Stimulated activated CD4-positive, alpha-beta T cell treated with anti-CD3 and anti-CD28 coated beads, Interleukin-1b, Interleukin-23, amount 100 ng/mL, for 24 hours (primary cell): ENCODE measurements at places on chromosomes 3 and 15.

- DNase-seq = no peak
Measured at GRCh38 chr15:66698318-66698961, 3.6 kb upstream of the SMAD6 start.

DNA sequence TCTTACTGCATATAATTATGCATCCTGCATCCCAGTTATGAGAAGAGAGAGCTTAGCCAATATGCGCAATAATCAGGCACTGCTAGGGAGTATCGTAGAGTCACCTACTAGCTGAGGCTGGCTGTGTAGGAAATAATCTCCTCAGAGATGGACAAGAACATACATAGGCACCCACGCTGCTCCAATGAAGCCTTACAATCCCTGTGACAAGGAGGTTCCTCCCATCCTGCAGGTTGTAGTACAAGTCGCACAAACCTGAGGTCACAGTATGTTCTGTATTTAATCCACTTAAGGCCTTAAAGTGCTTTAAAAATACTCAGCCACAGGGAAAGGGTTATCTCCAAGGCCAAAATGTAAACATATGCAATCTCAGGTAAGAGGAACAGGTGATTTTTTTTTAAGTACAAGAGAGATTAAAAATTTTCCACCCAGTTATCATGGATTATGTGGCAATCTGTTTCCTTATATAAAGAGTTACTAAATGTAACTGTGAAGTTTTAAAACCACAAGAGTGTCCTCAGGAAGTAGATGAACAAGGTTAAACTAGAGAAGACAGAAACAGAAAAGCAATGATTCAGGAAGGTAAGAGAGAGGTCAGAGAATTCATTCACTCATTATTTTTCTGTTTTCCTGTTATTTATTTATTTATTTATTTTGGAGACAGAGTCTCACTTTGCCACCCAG is 7.5 kb upstream of the COLQ start:
- no peak for DNase-seq

- DNase-seq = no peak
Measured at GRCh38 chr3:47306022-47306421, 23.3 kb downstream of the KLHL18 start.

GRCh38 chr3:2391896-2392295 is 293.2 kb downstream of the CNTN4 start:
- DNase-seq = no peak

DNA sequence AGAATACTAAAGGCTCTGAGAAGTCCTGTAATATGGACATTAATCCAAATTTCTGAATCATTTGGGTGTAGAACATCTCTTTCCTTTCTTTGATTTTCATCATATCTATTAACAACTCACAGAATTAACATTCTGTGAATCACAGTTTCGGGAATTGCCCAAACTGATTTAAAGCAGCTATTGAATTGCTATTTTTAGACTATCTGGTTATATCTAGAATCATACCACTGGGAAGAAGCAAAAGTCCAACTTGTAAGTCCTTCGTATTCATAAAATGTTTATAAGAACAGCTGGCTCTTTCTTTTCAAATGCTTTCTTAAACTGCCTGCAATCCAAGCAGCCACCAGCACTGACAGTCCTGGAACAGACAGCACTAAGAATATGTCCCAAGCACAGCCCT is 733.0 kb downstream of the NTRK3 start:
- DNase-seq = no peak

GRCh38 chr3:169954142-169954756 is 12.4 kb upstream of the SEC62 start:
- DNase-seq = no peak

- no peak for DNase-seq
Measured at GRCh38 chr3:72977060-72977808, 19.4 kb upstream of the PPP4R2 start.

DNA sequence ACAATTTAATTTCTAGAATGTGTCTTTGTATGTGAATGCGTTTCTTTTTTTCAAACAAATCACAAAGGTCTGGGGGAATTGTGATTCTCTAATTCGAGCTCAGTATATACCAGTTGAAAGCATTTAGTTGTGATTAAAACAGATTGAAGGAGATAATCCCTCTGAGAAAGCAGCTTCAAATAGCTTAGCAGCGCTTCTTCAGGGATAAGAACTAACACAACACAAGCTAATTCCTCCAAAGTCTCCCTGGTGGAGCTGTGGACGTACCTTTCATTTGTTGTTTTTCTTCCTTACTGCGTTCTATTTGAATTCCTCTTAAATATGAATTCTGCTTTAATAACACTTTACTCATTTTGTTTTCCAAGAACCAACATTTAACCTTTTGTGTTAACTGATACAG is 286.7 kb downstream of the ROBO2 start:
- DNase-seq = no peak

DNA sequence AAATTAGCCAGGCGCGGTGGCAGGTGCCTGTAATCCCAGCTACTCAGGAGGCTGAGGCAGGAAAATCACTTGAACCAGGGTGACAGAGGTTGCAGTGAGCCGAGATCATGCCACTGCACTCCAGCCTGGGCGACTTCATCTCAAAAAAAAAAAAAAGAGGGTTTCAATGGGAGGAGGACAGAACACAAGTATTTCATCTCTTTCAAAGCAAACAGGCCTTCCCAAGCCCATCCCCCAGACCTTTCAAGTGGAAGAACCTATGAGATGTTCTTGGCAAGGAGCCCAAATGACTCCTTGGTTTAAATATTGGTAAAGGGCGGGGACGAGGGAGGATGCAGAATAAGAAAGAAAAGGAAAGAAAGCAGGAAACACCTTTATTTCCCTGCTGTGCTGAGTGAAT is 62.2 kb upstream of the MCF2L2 start:
- DNase-seq = no peak

GRCh38 chr3:172332256-172333041 is 115.8 kb downstream of the GHSR start:
- peak; percentile 20 for DNase-seq

DNA sequence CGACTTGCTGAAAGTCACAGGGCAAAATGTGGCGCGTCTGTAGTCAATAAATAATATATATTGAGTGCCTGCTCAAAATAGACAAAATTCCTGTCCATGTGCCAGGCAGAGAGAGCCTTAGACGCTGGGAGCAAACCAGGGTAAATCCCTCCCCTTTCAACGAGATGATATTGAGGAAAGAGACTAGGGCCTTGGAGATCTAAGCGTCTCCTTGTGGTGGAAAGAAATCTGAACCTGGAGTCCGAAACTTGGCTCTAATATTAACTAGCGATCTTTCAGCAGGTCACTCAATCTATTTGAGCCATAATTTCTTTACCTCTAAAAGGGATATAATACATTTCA is 348 bp upstream of the DPP8 start:
- no peak for DNase-seq

GRCh38 chr15:40282869-40283614 is at the start of gene ANKRD63:
Gene ANKRD63 (minus strand): TSS chr15:40283064. CDS start chr15:40282586, 478 bp downstream.
- DNase-seq = no peak

DNA sequence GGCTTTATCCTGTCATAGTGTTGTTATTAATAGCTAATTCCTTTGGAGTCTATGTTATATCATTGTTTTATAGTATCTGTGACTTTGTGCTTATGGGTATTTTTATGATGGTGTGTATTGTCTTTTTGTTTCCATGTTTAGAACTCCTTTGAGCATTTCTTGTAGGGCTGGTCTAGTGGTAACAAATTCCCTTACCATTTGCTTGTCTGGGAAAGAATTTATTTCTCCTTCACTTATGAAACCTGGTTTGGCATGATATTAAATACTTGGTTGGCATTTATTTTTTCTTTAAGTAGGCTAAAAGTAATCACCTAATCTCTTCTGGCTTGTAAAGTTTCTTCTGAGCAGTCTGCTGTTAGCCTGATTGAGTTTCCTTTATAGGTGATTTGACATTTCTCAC is 47.7 kb upstream of the ROBO1 start:
- no peak for DNase-seq

- no peak for DNase-seq
Measured at GRCh38 chr3:173089283-173089682, 51.8 kb downstream of the SPATA16 start.
